Posterior vena cava (tissue), 2 donors: ENCODE measurements at places on chromosomes 6 and 20.

GRCh38 chr20:1879934-1880333 lies 15.3 kb upstream of the SIRPA start:
- DNase-seq, result no peak

GRCh38 chr6:169241688-169242350 lies 11.8 kb downstream of the THBS2 start:
- DNase-seq, result peak; percentile 76

DNA sequence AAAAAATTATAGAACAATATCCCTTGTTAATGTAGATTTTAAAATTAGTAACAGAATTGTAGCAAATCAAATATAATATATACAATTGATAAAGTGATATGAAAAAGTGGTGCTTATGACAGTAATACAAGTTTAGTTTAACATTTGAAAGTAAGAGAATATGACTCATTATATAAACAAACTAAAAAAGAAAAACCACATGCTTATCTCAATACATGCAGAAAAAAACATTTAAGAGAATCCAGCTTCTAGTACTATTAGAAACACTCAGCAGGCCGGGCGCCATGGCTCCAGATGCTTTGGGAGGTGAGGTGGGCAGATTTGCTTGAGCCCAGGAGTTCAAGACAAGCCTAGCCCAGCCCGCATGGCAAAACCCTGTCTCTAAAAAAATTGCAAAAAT lies 60.7 kb upstream of the LAMA2 start:
- no peak for DNase-seq

GRCh38 chr6:12196326-12196936 lies 93.7 kb upstream of the EDN1 start:
- no peak for DNase-seq

DNA sequence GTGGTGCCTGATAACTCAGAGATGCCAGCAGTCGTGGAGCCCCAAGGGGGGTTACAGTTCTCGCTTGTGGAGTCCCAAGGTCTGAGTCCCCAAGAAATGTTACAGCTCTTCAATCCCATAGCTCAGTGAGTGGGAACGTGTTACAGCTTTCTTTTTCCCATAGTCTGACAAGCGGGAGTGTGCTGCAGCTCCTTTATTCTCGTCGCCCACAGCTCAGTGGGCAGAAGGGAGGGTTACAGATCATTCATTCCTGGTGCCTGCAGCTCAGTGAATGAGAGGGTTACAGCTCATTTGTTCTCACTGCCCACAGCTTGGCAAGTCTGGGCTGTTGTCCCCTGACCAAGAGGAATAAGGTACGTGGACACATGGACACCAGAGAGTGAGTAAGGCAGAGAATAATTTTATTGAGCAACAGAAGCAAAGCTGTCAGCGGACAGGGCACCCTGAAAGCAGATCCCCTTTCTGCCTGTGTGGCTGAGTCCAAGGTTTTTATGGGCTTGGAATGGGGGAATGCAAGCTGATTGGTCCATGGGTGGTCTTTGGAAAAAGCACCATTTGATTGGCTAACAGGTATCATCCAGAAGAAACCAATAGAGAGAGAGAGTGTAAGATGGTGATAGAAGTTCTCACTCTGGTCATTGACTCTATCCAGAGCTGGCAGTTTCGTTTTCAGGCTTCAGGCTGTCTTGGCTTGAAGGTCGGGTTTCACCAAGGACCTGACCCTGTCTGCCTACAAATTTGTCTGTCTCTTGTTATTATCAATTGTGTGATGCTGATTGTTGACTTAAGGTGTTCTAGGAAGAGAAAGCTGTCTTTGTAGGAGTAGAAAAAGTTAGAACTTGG lies 16.4 kb downstream of the RNF217 start:
- DNase-seq, result no peak

- DNase-seq, result no peak
Observed at GRCh38 chr6:143761074-143761473, 82.1 kb upstream of the LTV1 start.

GRCh38 chr20:34871320-34871926 lies 1.2 kb downstream of the GGT7 start:
- no peak for DNase-seq

- no peak for DNase-seq
Observed at GRCh38 chr6:167530951-167531350, 206.1 kb downstream of the TTLL2 start.

GRCh38 chr20:44067650-44068081 lies 119.3 kb downstream of the JPH2 start:
- no peak for DNase-seq

GRCh38 chr6:41078101-41078500 lies 5.3 kb downstream of the NFYA start:
- no peak for DNase-seq
